Bronchial epithelial cell (primary cell): ENCODE measurements at places on chromosomes 2 and 18. TPM values are rescaled to one million over a fixed set of nuclear protein-coding genes. Genes with fewer than 3 reads are reported as not detected.

GRCh38 chr2:159028776-159029175 is 60.3 kb downstream of the TANC1 start:
- DNase-seq = no peak

- DNase-seq = peak; percentile 99
These were observed 42.6 kb upstream of the RAPGEF4 start for GRCh38 chr2:172693037-172693436.

DNA sequence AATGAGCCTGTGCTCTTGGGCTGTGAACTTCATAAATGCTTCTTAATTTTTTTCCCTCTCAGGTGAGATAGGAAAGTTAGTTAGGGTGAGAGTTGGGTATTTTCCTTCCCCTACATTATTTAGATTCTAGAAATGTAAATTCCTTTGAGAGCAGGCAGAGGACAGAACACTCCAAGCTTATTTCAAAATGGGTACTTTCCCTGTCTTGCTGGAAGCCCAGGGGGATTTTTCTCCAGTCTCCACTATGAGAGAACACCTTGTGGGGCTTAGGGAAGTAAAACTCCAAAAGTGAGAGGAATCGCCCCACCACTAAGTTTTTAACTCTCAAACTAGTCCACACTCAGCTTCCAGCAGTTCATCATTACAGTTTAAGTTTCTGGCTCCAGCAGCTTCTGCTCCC is 253.2 kb upstream of the CTAGE1 start:
- peak; percentile 14 for DNase-seq

CHRND gene
- not detected in 2 replicates for total RNA-seq

TP53I3 gene
- total RNA-seq = 34.5 and 65.0 TPM in 2 replicates

KLHL30 gene
- 0.26 and 0.38 TPM in 2 replicates for total RNA-seq

DNA sequence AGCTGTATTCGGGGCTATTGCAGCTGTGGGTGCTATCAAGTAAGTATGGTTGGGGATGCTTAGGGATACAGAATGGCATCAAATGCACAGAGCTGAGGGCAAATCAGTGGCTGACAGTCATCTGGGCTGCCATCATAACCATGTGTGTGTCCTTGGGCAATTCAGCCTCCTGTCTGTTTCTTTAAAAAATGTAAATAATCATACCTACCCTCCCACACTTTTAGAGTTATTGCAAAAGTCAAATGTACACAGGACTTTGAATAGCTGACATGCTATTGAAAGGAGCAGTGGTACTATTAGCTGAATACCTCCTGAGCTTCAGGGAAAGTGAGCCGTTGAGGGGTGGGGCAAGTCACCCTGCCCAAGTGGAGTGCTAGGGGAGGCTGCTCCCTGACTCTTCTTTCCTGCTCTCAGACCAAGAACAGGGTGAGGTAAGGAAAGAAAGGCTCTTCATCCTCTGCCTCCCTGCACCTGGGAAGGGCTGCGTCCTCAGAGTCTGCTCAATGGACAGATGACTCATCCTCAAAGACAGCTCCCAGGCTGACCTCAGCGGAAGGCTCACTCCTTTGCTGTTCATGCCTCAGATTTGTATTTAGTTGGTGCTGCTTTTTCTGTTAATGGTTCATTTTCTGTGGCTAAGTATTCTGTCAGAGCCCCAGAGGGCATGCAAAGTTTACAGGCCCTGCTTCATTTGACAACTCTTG is 54.9 kb upstream of the BZW1 start:
- DNase-seq = peak; percentile 91

GRCh38 chr2:226868331-226869162 is 32.7 kb downstream of the RHBDD1 start:
- no peak for DNase-seq

DNA sequence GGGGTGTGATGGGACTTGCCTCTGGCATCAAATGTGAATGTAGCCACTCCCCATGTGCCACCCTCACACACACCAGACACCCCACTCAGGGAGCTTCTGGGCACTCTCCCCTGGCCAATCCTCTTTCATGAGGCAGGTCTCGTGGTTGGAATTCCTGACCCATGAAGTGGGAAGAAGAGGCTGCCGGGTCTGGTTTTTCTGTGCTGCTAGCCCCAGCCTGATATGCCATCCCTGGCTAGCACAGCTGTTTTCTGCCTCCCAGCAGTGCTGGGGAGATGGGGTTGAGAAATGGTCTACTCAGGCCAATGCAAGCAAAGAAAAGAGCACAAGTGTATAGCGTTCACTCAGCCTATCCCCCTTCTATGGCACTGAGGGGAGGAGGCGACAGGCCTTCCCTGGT is 1.2 kb upstream of the C2orf72 start:
- DNase-seq = no peak

GRCh38 chr2:110731064-110731463 is 1.3 kb upstream of the ACOXL start:
- peak; percentile 20 for DNase-seq

CBLN2 gene
- not detected in 2 replicates for total RNA-seq

DNA sequence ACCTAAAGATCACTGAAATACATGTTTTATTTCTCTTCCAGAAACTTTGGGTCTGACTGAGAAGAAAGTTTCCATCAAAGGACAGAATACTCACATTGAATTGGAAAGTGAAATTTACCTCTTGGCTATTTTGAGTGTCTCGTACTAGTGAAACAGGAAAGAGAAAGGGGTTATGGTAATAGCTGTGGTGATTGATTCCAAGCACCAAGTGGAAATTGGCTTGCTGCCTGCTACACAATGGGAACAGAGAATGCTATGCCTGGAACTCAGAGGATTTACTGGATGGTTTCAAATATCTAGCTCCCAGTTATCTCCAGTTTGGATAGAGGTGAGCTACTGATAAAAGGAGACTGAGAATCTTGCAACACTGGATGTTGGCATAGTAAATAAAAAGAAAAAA is 492.8 kb upstream of the FSIP2 start:
- DNase-seq = no peak

DNA sequence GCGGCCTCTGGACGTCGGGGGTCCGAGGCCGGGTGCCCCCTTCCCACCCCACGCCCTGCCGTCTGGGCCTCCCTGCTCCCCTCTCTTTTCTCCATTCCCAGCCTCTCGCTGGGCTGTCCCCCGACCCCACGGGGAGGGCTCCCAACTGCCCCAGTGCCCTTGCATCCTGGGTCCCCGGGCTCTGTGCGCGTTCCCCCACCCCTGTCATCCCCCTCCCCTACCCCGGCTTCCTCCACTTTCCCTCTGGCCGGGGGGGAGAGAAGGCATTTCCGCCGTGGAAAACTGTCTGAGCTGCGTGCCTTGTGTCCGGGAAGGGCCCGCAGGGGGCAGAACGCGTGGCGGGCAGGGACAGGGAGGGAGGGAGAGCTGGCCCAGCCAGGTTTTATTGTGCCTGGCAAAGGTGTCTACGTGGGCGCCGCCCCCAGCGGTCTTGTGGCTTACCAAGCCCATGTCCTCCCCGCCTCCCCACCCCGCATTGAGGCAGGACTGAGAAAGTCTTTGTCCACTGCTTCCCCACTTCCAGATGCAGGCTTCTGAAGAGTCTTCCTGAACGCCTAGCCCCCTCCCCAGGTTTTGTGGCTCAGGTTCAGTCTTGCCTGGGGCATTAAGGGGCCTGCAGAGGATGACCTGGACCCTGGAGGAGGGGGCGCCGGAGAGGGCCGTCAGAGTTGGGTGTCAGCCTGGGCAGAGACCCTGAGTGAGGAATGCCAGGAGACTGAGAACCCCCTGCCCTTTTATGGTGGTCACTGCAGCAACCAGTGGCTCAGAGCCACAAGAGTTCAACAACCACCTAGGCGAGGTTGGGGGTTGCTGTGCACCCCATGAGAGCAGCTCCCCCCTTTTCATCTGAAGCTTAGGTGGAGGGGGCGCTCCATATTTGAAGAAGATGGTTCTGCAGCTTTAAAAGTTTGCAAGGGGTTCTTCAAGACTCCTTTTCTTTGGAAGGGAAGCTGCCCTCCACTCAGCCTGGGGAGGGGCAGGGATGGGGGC is 1.3 kb downstream of the ITM2C start:
- no peak for DNase-seq

DNA sequence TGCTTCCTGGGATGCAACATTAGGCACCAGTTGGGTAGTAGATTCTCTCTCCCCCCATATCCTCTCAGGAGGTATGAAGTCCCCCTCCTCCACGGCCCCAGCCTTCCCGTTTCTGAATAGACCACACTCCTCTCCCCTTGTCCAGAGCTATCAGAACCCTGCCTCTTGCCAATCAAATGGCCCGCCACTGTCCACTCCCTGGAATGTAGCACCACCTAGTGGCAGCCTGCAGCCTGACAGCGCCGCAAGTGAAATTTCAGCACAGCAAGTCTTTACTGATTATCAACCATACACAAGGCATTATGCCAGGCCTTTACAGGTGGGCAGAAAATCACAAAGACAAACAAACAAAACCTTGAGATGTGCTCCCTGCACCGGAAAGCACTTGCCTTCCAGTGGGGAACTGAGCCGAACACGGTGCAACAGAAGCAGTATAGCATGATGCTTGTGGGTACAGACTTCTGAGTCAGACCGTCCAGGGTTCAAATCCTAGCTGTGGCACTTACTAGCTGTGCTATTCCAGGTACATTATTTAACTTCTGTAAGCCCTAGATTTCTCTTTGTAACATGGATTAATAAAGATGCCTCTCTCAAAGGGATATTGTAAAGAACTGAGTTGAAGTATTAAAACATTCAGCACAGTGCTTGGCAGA is 174.0 kb downstream of the SMAD2 start:
- peak; percentile 41 for DNase-seq

GRCh38 chr18:42001801-42002200 is 46.8 kb downstream of the PIK3C3 start:
- DNase-seq = no peak

C2orf78 gene
- total RNA-seq = not detected in 2 replicates

DNA sequence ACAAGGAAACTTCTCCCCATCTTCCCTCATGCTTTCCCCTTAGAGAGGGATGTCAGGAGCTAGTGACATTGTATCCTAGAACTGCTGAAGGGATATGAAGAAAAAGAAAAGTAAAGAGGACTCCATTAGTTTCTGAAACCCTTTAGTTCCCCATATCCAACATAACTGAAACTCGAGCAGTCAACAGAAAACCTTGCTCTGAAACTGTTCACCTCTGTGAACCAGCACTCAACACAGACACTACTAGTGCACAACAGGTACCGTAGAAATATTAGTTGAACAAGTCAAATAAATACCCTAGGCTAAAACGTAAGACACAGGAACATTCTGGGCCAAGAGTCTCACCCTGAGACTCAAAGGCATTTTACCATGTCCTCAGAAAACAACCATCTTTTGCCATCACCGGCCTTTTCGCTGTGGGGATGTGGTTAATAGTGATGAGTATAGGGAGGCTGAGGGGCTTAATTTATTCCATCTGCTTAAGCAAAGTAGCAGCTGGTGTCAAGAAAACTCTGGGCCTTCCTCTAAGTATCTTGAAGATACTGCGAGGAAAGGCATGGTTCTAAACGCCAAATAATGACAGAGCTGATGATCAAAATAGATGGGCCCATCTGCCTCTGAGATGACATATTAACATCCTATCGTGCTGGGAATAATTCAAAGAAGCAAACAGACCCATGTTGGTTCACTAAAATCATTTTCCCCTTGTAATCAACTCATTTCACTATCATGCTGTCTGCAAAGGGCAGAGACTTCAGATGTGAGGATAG is 156.8 kb downstream of the STK39 start:
- DNase-seq = no peak
